ENCODE measurements at places on chromosomes 4 and X. TPM values are rescaled to one million over a fixed set of nuclear protein-coding genes. Genes with fewer than 3 reads are reported as not detected.
A peak's percentile ranks its signal among the peaks of the same experiment; 100 is the strongest.

The TAF7L gene
- total RNA-seq: not detected

The GAGE12H gene
- not detected for total RNA-seq

The TKTL2 gene
- total RNA-seq: not detected

The CCDC110 gene
- total RNA-seq: 0.40 TPM

The MRFAP1L1 gene
- total RNA-seq: 45.0 TPM

GRCh38 chr4:128307123-128307571 is 19.5 kb upstream of the PGRMC2 start:
- DNase-seq: no peak

DNA sequence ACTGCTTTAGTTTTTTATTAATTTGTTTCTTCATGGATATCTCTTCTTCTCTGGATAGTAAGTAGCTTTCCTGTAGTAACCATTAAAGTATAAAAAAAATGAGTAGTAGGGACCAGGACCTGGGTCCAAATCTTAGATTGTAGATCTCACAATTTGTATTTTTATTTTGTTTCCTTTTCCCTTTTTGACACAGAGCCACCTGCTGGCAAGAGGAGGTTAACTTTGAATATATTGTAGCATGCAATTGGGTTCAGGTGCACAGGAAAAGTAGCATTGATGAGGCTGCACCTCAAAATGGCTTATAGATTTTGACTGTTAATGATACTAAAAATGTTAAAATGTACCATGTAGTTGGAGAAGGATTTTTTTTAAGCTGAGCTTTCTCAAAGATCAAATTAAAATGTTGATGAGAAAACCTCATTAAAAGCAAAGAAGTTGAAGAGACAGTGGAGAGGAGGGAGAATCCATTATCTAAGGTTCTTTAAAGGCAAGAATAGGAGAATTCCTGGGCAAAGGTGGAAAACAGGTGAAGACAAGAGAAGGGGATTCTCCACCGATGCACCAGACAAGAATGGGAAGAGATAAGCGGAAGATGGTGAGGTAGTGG is 48.3 kb upstream of the HPGDS start:
- peak; percentile 43 for DNase-seq

DNA sequence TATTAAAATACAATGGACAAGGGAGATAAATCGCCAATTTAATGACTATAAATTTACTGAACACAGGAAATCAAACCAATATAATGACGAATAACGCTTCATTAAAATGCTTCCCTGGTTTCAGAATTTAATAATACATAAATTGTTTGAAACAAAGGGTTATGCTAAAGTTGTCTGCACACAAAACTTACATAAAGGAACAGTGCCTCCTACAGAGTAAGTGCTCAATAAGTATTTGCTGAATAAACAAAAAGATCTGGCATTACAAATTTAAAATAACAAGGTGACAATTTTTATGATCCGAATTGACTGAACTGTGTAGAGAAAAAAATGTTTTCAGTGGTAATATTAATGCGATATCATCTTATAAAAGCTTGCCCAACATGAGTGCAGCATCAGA is 69.6 kb downstream of the NOCT start:
- DNase-seq: no peak

DNA sequence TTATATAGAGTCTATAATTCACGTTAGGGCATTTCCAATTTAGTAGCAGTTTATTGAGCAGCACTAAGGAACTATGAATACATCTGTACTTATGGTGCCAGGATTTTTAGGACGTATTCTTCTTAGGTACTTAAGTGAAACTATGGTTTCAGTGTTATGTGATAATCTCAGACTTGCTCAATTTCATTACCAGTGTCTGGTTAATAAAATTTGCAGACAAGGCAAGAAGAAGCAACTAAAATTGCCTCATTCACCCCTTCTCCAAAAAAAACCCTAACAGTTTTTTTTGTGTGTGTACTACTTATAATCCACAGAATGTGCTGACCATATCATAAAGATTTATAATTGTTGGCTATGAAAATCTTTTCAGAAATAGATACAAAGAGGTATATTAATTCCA is 6.0 kb upstream of the CXCL10 start:
- DNase-seq: no peak

DNA sequence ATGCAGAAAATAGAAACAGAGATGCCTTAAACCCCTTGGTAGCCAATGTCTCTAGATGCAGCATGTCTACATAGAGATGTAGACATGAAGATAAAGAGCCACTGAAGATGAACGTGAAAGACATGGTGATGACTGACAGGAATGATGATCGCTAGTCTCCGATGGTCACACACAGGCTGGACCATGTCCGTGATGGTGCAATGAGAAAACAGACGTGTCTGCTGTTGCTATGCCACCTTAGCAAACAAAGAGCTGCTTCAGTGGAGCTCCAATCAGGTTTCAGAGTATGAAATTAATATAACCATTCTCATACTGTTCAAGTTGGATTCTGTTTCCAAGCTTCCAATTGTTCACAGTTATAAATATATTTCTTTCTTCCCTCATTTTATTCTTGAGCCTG is 256.5 kb downstream of the CAMK2D start:
- DNase-seq: no peak

DNA sequence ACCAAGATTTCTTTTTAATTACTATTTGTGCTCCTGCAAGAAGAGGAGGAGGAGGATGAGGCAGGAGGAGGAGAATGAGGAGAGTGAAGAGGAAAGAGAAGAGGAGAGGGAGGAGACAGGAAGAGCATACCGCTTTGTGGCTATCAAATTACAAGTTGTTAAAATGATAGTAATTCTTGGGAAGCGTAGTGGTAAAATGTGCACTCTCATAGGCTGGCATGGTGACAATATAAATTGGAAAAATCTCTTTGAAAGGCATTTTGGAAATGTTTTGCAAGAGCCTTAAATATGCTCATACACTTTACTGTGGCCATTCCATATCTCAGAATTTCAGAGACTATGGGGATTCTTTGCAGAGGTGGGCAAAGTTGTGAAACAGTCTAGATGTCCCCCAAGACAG is 53.2 kb downstream of the MXRA5 start:
- DNase-seq: no peak

DNA sequence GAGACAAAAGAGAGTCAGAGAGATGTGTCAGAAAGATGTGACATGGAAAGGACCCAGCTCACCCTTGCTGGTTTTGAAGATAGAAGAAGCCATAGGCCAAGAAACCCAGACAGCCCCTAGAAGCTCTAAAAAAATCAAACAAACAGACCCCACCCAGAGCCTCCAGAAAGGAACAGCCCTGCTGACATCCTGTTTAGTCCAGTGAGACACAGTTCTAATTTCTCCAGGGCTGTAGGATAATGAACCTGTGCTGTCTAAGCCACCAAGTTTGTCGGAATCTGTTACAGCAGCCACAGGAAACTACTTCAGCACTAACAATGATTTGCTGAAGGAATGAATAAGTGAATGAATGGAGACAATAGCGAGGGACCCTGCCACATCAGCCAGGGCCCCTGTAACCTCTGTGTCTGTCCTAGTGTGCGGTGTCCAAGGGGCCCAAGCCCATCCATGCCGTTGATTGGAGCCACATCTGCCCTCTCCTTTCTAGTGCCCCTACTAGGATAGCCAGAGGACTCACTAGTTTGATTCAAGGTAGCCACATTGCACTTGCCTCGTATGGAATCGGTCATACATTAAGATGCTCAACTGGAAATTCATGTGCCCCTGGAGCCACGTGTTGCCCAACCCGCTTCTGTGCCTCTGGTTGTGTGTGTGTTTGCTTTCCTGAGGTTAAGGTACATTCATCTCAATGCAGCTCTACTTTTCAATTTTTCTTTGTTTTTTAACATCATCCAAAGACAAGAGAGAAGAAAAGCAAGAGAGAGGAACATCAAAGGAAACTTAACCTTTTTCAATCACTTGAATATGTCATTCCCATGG is 32.5 kb upstream of the SLC2A9 start:
- DNase-seq: no peak

- no peak for DNase-seq
These were observed 49.4 kb downstream of the SPINK2 start for GRCh38 chr4:56772134-56772533.

DNA sequence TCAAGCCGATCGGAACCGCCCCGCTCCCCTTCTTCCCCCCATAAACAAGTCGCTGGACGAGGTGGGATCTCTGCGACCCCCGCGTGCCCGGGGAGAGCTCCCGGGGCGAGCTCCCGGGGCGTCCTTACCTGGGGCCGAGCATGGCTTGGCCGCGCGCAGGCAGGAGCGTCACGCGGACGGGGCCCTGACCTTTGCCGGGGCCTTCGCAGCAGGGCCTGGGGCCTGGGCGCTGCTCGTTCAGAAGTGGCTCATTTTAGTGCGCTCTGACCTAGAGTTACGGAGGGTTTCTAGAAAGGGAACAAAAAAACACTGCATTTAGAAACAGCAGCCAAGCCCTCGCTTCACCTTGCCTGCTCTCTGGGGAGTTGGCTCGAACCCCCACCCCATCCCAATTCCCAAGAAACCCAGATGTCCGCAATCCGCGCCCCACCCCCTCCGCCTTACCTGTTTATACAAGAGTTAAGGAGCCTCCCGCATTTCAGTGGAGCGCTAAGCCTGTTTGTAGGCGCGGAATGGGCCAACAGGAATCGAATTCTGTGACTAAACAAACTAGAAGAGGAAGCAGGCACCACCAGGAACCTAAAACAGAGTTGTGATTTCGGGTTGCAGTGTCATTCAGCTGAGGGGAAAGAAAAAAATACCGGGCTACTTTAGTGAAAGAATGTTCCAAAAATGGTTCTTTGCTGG is 814 bp upstream of the RBM47 start:
- DNase-seq: peak; percentile 12

GRCh38 chr4:185774845-185775680 is 36.9 kb downstream of the SORBS2 start:
- no peak for DNase-seq

DNA sequence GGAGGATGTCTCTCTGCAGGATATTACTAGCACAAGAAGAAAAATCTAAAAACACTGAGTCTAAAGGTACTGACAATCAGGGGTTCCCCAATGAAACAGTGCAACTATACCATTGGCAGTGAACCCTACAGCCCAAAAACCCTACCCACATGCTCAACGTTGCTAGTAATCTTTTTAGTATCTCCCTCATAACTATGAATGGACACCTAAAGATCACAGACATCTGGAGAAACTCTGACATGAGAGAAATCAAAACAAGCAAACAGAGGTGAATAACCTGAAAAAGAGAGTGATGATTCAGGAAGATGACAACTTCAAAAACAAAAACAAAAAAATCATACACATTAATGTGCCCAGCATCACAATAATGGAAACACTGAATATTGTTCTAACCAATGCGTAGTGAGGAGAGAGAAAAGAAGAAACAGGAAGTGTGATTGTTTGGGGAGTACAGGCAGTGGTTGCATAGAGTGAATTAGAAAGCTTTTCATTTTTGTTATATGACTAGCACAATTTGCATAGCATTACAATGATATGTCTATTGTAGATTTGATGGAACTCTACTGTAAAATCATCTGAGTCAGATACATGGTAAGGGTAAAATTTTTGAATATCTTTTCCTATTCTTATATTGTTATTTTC is 78.9 kb upstream of the FMR1 start:
- DNase-seq: no peak

DNA sequence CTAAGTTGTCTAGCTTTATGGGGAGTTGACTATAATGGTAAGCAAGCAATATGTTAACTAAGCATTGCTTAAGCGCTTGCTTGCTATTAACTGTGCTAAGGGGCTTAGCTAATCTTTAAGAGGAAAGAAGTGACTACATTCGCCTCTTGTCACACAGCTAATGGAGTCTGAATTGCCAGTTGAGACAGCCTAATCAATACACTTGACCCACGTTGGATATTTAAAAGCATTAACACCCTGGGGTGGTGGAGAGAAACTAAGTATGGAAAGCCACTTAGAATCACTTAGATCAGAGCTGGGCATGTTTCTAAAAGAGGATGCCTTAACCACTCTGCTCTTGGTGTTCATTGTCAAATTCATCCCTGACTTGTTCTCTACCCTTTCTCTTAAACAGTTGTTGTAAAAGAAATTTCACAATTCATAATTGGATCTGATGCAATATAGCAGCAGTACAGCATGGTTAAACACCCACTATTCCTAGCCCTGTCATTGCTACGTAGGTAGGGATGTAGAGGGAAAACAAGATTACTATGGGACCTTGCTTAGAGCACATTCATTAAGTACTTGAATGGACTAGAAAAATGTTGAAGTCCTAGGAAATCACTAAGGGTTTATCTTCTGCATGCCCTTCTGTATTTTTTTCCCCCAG is 3.5 kb downstream of the ZAR1 start:
- no peak for DNase-seq

DNA sequence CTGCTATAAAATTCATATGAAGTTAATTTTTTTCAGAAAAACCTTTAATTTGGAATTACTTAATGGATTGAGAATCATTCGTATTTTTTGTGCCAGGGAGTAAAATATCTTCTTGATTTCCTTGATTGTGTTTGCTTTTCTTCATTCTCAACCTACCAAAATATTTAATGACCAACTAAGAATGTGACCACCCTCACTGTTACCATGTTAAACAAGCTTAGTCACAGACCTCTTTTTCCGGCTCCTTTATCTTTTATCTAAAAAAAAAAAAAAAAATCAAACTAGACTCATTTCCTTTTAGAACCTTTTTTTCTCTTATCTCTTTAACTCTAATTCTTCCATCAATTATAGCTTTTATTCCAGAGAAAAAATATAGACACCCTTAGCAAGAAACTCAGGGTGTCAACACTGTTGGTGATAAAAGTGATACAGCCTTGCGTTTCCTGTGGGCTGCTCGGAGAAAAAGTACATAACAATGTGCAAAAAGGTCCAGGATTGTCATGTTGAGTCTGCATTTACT is 20.6 kb upstream of the HPGDS start:
- DNase-seq: no peak

DNA sequence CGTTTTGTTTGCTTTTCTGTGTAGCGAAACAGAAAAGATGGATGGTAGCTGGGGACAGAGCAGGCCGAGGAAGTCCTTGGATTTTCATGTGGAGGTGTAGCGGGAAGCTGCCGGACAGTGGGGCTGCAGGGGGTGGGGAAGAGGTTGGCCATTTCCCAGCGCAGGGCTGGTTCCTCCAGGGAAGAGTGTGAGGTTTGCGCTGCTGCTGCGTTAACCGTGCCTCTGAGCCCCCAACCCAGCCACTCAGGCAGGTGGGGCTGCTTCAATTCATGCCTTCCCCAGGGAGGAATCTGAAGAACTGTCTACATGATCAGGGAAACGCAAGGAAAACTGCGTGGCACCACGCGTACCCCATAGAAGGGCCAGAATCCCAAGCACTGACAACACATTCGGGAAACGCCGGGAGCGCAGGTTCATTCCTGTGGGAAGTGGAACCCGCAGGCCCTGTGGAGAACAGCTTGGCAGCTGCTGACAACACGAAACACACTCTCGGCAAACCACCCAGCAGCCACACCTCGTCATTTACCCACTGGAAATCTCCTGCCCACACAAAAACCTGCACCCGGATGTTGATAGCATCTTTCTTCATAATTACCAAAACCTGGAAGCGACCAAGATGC is 57.7 kb downstream of the PCGF3 start:
- DNase-seq: no peak
